ENCODE measurements at places on chromosomes 4 and X. TPM values are rescaled to one million over a fixed set of nuclear protein-coding genes. Genes with fewer than 3 reads are reported as not detected.

DNA sequence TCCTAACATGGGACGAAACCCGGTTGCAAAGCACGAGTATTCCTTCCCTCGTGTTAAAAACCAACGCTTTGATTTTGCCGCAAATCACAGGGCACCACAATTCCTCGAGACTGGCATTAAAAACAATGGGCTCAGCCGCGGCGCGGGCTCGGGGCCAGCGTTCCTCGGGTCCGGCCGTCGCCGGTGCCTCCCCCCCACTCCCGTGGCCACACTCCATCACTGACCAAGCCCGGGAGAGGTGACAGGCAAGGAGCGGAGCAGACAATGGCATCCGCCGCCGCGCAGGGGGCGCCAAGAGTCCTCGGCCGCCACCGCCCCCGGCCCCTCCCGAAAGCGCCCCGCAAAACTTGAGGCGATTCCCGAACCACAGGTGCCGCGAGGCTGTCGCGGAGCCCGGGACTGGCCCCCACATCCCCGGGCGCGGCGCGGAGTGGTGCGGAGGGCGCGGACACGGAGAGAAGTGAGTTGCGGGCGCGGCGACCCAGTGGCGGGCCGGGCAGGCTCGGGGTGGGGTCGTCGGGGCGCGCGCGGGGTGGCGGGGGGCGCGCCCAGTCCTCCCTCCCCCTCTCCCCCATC, 445 bp downstream of the AP1S2 start:
- peak; percentile 88 for DNase-seq

DNA sequence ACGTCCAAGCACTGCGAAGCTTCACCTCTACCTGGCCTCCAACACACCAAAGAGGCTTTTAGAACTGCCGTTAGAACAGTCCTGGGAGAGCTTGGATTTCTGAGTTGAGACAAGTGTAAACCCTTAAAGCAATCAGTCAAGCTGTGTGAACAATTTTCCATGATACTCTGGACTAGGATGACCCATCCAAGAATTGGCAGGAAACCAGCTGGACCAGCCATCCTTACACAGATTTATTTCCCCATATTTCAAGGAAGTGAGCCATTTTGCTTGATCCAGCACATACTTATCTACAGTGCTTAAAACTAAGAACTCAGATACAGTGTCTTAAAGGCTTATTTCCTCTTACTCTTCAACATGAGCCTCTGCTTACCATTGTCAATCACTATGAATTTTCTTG, 340.7 kb upstream of the HS3ST1 start:
- no peak for DNase-seq

- no peak for DNase-seq
These were observed 23.2 kb downstream of the PRIMPOL start for GRCh38 chr4:184672741-184673140.

- DNase-seq, result no peak
These were observed 35.7 kb downstream of the STBD1 start for GRCh38 chr4:76342191-76342590.

DNA sequence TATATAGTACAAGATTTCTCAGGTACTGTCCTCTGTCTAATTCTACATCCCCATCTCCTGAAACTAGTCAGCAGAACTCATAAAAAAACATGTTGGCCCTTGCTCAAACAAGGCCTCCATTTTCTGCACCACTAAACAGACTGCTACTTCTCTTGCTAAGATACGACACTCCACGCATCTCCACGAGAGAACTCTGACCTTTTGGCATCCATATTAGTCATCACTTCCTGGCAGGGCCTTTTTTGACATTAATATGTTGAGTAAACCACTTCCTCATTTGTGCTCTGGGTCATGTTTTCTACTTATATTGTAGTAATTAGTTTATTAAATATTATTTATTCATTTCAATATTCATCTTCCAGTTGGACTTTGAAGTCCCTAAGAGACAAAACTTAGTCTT, 65.6 kb downstream of the DCAF8L1 start:
- peak; percentile 45 for DNase-seq

GRCh38 chr4:85787133-85787532, 312.2 kb downstream of the ARHGAP24 start:
- no peak for DNase-seq

DNA sequence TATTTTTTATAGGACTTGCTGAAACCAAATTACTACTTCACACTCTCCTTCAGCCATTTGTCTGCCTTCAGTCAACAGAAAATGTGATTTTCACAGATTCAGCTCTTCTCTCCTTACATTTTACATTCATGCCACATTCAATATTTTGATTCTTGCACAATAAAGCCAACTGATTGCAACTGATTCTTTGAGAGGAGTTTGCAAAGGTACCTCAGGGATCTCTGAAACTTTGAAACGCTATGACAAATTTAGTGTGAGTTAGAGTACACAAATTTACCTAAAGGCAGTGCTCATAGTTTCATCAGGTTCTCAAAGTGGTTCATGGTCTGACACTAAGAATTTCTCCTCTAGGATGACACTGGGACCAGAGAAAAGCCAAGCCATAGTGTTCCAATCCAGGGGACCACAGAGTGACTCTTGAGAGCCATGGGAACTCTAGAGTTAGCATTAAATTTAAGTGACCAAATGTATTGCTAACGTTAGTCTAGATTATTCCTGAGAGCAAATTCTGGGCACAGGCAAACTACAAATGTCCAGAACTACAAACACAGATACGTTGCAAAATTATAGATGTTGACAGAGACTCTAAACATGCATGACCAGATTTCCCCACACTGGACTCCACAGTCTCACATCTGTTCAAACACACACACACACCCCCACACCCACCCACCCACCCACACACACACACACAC, 9.0 kb downstream of the CSN3 start:
- no peak for DNase-seq

DNA sequence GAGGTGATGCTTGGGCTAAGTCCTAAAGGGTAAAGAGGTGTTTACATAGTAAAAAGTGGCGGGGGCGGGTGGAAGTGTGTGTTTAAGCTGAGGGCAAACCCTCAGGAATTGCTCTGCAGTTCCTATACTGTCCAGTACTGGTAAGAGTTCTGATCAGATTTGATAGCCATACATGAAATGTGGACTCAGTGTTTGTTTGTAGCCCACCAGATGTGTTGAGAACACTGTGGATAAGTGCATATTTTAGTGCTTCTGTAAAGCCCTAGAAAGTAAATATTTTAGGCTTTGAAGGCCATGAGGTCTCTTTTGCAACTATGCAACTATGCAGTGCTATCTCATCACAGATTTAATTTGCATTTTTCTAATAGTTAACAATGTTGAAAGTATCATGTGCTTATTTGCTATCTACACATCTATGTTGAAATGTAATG, 80.7 kb upstream of the EOLA2 start:
- DNase-seq, result no peak

GRCh38 chrX:16524316-16524715, 125.6 kb upstream of the S100G start:
- DNase-seq, result no peak

GRCh38 chr4:55303760-55304165, 42.3 kb upstream of the SRD5A3 start:
- DNase-seq, result no peak

DNA sequence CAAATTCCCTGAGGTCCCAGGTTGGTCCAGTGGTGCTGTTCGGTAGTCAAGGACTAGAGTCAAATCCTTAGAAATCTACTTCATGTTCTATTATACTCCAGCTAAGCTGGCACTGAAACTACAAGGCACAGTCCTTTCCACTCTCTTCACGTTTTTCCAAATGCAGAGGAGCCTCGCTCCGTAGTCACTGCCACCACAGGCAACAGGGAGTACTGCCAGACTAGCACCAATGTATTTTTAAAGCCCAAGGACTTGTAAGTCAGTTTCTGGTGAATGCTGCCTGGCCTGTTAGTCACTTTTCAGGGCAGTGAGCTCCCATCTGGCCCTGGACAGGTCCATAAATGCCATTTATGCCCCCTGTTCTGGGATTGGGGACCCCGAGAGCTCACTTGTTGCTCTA, 323.5 kb downstream of the FAM47A start:
- no peak for DNase-seq

GRCh38 chrX:34658326-34658725, 1.2 kb upstream of the TMEM47 start:
- DNase-seq, result no peak

- DNase-seq, result no peak
These were observed 27.5 kb downstream of the POU3F4 start for GRCh38 chrX:83535417-83536196.

GRCh38 chrX:85288992-85289723, 45.4 kb downstream of the ZNF711 start:
- DNase-seq, result no peak

Gene SOX3
- not detected for total RNA-seq

Gene TKTL1
- total RNA-seq, result 0.38 TPM

Gene PNMA3
- total RNA-seq, result 1.7 TPM

Gene DOK7
- 7.0 TPM for total RNA-seq

Gene SLITRK4
- 6.0 TPM for total RNA-seq

Gene RAB39B
- 1.2 TPM for total RNA-seq

Gene PTPN13
- total RNA-seq, result 62.3 TPM

Gene ARHGAP6
- 20.4 TPM for total RNA-seq

Gene GABRE
- 16.6 TPM for total RNA-seq

Measured in kidney (tissue), 22 donors.